Psoas muscle (tissue), 8 donors: ENCODE measurements at places on chromosomes 2 and 18.

- peak; percentile 99 for DNase-seq
Observed at GRCh38 chr2:96208143-96209010, at the start of gene STARD7. TSS of gene STARD7 (minus strand) at chr2:96208827. CDS start at chr2:96208434, 393 bp downstream.

- DNase-seq, result no peak
Observed at GRCh38 chr2:224174990-224175389, 135.9 kb upstream of the SERPINE2 start.

- DNase-seq, result no peak
Observed at GRCh38 chr18:46629361-46629760, 27.7 kb downstream of the LOXHD1 start.

DNA sequence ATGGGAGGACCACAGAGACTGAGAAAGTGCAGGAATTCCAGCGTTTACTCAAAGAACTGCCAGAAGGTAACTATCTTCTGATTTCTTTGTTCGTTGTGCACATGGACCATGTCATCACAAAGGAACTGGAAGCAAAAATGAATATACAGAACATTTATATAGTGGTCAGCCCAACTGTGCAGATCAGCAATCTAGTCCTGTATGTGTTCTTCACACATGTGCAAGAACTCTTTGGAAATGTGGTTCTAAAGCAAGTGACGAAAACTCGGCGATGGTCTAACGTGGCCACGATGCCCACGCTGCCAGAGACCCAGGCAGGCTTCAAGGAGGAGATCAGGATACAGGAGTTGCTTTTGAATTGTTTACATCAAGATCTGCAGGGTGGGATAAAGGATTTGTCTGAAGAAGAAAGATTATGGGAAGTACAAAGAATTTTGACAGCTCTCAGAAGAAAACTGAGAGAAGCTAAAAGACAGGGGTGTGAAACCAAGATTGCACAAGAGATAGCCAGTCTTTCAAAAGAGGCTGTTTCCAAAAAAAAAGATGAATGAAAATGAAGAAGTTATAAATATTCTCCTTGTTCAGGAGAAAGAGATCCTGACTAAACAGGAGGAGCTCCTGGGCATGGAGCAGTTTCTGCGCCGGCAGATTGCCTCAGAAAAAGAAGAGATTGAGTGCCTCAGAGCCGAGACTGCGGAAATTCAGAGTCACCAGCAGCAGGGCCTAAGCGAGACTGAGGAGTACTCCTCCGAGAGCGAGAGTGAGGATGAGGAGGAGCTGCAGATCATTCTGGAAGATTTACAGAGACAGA is 8.3 kb upstream of the CHST10 start:
- no peak for DNase-seq

DNA sequence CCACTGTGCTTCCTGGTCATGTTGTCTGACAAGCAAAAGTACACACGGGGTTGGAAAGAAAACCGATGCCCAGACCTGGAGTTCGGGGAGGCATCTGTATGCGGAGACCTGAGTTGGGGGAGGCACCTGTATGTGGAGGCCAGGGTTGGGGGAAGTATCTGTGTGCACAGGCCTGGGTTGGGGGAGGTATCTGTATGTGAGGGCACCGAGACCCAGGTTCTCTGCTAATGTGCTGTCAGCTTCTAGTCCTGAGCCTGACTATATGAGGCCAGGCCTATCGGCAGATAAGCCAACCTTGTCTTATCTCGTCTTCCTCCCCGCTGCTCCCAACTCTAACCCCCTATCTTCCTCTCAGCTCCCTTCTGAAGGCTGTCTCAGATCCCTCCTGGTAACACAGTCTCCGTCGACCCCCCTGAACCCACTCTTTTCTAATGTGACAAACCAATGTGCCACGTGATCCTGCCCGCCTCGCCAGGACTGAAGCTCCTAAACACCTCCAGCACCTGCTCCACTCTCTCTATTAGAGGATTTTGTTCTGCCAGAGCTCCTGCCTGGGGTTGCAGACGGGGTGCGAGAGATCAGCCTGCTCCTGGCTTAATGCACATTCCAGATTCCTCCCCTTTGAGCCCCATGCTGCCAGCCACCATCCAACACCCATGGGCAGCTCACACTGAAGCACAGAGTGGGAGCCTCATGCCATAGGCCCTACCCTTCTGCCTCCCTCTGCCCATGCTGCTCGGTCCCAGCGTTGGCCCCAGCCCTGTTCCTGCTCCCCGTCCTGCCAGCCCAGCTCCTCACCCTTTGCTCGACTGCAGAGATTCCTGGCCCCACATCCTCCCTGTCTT is 188.4 kb downstream of the SH3BP4 start:
- no peak for DNase-seq
